HepG2 (cell line): ENCODE measurements at places on chromosomes 6 and 20. TPM values are rescaled to one million over a fixed set of nuclear protein-coding genes. Genes with fewer than 3 reads are reported as not detected.

The RPL7L1 gene
- total RNA-seq: 179 and 228 TPM in 2 replicates

The PPP1R16B gene
- total RNA-seq: 0.02 TPM in 1 of 2 replicates, not detected in the other

DNA sequence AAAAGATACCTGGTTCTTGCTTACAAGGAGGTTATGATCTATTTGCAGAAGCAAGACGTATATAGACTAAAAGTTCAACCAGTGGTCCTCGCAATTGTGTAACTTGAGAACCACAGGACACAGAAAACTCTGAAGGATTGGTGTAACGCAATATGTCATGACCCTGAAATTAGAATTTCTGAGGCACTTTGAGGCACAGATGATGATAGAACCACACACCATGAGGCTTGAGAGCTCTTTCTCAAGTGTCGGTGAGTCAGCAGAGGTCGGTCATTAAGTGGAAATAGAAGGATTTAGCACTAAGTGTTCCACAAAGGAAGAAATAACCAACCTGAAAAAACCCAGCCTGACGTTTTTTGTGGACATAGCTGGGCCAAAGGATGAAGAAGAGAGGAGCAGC lies 15.3 kb upstream of the CCN2 start:
- no peaks in the 10 kb centered on the region for H3K27me3 ChIP-seq
- no peak overlapping the region for H3K27ac ChIP-seq
- H3K4me3 ChIP-seq: no peak overlapping the region
- H3K36me3 ChIP-seq: no peaks in the 10 kb centered on the region
- peaks cover 50% of the 10 kb centered on the region for H3K4me1 ChIP-seq
- DNase-seq: no peak

The SLC17A2 gene
- 7.0 and 11.2 TPM in 2 replicates for total RNA-seq

The IL20RA gene
- total RNA-seq: not detected in 2 replicates

DNA sequence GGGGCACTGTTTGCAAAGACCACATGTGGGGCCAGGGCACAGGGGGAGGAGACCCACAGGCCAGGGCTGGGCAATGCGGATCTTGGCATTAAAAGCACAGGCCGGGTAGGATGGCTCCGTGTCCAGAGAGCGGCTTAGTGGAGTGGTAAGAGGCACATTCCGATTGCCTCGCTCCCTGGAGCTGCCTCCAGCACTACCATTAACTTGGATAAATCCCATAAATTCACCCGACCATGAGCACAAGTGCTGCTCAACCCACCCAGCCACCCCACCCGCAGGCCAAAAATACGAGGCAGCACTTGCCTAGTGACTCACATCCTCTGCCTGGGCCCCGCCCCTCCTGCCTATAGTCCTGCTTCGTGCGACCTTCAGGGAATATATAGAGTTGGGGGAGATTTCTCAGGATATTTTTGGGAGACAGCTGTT lies 67.5 kb upstream of the QKI start:
- no peaks in the 10 kb centered on the region for H3K4me1 ChIP-seq
- no peak overlapping the region for H3K27ac ChIP-seq
- H3K36me3 ChIP-seq: no peaks in the 10 kb centered on the region
- no peak for DNase-seq

DNA sequence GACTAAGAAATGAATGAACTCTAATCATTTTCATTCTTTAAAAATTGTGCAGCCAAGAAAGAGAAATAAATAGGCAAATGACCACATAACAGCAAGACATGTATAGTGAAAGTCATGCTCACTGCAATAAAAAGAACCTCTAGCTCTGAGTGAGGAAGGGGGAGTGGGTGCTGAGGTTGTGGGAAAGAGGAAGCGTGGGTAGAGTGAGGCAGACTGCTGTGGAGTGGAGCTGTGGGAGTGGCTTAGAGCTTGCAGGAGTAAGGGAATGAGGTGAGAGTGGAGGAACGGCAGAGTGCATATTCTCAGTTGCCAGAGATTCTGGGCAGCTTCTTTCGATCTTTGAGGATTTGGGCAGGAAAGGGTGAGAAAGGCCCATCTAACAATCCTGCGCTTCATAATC lies 10.4 kb downstream of the DEFB129 start:
- H3K36me3 ChIP-seq: no peaks in the 10 kb centered on the region
- H3K4me1 ChIP-seq: no peaks in the 10 kb centered on the region
- H3K27ac ChIP-seq: no peak overlapping the region
- no peak overlapping the region for H3K4me3 ChIP-seq
- H3K27me3 ChIP-seq: peaks cover 15% of the 10 kb centered on the region
- DNase-seq: no peak

GRCh38 chr20:4861961-4862360 lies 139.3 kb downstream of the SLC23A2 start:
- H3K36me3 ChIP-seq: peaks cover 66% of the 10 kb centered on the region
- no peaks in the 10 kb centered on the region for H3K27me3 ChIP-seq
- no peak overlapping the region for H3K27ac ChIP-seq
- no peak overlapping the region for H3K4me3 ChIP-seq

DNA sequence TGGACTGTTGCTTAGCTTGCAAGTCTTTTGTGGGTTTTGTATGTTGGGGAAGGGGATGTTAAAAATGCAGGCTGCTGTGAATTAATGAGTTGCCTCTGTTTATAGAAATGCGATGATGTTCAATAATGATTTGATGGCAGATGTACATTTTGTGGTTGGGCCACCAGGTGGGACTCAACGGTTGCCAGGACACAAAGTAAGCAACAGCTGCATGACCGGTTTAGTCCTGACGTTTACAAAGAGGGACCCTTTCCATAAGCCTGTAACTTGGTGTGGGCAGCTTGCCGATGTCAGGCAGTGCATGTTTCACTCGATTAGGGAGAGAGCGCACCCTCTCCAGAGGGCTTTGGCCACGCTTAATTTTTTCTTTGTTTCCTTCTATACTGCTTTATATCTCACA lies 1.3 kb downstream of the BTBD3 start:
- no peak overlapping the region for H3K4me3 ChIP-seq
- H3K27ac ChIP-seq: no peak overlapping the region
- no peaks in the 10 kb centered on the region for H3K27me3 ChIP-seq
- H3K4me1 ChIP-seq: no peaks in the 10 kb centered on the region

GRCh38 chr6:551405-551804 lies 105.5 kb downstream of the HUS1B start:
- H3K4me1 ChIP-seq: no peaks in the 10 kb centered on the region
- H3K27me3 ChIP-seq: no peaks in the 10 kb centered on the region
- peak; percentile 12 for DNase-seq
- no peak overlapping the region for H3K4me3 ChIP-seq
- H3K36me3 ChIP-seq: peaks cover 14% of the 10 kb centered on the region; the same call in 2 of the 3 replicates

DNA sequence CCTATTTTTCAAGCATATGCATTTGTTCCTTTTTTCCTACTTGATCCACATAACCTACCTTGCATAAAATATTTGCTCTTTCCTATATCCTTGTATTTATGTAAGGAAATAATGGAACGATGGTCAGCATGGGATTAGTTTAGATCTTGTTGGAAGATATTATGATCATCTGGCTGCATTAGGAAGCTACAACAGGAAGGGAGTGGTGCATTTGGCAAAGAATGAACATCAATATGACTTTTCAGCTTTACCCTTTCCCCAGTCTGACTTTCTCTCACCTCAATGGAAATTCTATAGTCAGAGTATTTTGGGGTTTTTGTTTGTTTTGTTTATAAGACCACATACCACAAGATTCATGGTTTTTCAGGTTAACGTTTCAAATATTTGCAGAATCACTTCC lies 66.0 kb downstream of the HS3ST5 start:
- no peak overlapping the region for H3K4me3 ChIP-seq
- H3K27me3 ChIP-seq: no peaks in the 10 kb centered on the region
- no peaks in the 10 kb centered on the region for H3K36me3 ChIP-seq
- H3K27ac ChIP-seq: no peak overlapping the region
- H3K4me1 ChIP-seq: peaks cover 31% of the 10 kb centered on the region

GRCh38 chr6:144762469-144762868 lies 477.3 kb downstream of the UTRN start:
- no peak overlapping the region for H3K27ac ChIP-seq
- no peak overlapping the region for H3K4me3 ChIP-seq
- peaks cover 6% of the 10 kb centered on the region; the same call in 1 of the 2 replicates for H3K4me1 ChIP-seq
- peaks cover 49% of the 10 kb centered on the region for H3K36me3 ChIP-seq
- DNase-seq: peak; percentile 8
- no peaks in the 10 kb centered on the region for H3K27me3 ChIP-seq

DNA sequence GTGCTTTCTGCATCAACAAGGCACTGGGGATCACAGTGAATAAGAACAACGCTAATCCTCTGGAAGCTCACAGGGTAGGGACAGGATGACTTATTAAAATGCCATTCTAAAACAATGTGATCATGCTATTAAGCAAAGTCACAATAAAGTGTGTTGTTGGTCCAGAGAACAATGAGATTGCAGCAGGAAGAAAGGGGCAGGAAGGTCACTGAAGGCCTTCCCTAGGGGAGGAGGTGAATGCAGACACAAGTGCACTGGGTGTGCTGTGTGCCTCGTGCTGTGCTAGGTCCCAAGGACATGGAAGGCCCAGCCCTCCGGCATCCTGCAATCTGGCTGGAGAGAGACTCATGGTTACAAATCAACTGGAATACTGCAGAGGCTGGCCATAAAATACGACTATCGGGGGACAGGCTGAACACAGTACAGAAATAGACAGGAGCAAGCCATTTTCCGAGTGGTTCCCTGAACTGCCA lies 55.7 kb downstream of the LYRM4 start:
- H3K4me3 ChIP-seq: no peak overlapping the region
- peak overlapping the region; percentile 53 for H3K27ac ChIP-seq
- DNase-seq: no peak
- peaks cover 2% of the 10 kb centered on the region for H3K36me3 ChIP-seq
- peaks cover 50% of the 10 kb centered on the region for H3K4me1 ChIP-seq

DNA sequence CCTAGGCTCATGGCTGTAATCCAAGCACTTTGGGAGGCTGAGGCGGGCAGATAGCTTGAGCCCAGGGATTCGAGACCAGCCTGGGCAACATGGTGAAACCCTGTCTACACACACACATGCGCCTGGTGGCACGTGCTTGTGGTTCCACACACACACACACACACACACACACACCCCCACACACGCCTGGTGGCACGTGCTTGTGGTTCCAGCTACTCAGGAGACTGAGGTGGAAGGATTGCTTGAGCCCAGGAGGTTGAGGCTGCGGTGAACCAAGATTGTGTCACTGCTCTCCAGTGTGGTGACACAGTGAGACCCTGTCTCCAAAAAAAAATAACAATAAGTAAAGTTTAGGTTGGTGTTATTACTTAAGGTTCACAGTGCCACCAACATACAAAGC lies 165.8 kb downstream of the ZFAND3 start:
- no peaks in the 10 kb centered on the region for H3K36me3 ChIP-seq
- no peak overlapping the region for H3K27ac ChIP-seq
- H3K27me3 ChIP-seq: no peaks in the 10 kb centered on the region
- no peak for DNase-seq
- H3K4me1 ChIP-seq: peaks cover 39% of the 10 kb centered on the region

DNA sequence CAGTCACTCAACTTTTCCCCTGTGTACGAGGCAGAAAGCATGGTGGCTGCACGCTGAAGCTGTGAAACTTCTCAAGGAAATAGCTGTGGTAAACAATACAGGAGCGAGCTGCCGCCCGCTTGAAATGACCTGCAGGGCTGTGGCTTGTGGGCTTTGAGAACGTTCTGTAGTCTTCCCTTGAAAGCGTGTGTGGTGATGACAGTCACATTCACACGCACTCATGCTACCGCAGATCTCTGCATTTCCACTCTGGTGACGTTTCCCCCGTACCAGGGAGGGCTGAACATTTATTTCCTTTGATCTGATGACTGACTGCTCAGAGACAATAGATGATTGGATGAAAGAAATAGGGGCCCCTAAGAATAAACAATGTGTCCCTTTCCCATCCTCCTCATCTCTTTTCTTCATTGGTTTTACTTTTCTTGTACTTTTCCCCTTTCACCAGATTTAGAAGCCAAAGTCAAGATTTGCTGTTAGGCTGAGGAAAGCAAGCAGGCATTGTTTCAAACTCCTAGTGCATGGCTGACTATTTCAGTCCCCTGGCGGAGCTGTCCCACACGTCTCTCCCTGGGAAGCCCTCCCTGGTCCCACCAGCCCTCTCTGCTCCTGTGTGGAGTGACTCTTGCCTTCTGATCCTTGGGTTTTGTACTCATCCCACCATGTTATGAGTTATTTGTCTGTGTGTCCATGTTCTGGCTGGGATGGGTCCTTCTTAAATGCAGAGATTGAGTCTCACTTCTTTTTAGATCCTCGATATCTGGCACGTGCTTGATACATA lies 3.9 kb downstream of the SYTL3 start:
- H3K36me3 ChIP-seq: no peaks in the 10 kb centered on the region
- H3K4me1 ChIP-seq: peaks cover 40% of the 10 kb centered on the region
- no peak for DNase-seq
- no peak overlapping the region for H3K4me3 ChIP-seq

DNA sequence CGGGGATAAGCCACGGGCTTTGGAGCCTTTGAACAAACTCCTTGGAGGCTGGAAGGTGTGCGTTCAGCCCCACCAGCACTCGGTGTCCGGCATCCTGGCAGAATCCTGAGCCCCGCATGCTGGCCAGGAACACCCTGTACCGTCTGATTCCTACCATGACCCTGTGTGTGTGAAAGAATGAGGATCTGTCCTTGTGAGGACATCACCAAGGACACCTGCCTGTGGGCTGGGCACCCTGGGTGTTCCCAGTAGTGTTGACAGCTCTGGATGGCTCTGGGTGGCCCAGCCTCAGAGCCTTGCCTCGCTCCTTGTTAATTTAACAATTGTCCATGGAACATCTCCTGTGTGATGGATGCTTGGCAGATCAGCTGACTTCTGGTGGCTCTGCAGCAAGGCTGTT lies 234.3 kb downstream of the QKI start:
- no peak overlapping the region for H3K4me3 ChIP-seq
- no peak overlapping the region for H3K27ac ChIP-seq
- H3K27me3 ChIP-seq: no peaks in the 10 kb centered on the region; the same call in 1 of the 2 replicates
- no peaks in the 10 kb centered on the region for H3K36me3 ChIP-seq

DNA sequence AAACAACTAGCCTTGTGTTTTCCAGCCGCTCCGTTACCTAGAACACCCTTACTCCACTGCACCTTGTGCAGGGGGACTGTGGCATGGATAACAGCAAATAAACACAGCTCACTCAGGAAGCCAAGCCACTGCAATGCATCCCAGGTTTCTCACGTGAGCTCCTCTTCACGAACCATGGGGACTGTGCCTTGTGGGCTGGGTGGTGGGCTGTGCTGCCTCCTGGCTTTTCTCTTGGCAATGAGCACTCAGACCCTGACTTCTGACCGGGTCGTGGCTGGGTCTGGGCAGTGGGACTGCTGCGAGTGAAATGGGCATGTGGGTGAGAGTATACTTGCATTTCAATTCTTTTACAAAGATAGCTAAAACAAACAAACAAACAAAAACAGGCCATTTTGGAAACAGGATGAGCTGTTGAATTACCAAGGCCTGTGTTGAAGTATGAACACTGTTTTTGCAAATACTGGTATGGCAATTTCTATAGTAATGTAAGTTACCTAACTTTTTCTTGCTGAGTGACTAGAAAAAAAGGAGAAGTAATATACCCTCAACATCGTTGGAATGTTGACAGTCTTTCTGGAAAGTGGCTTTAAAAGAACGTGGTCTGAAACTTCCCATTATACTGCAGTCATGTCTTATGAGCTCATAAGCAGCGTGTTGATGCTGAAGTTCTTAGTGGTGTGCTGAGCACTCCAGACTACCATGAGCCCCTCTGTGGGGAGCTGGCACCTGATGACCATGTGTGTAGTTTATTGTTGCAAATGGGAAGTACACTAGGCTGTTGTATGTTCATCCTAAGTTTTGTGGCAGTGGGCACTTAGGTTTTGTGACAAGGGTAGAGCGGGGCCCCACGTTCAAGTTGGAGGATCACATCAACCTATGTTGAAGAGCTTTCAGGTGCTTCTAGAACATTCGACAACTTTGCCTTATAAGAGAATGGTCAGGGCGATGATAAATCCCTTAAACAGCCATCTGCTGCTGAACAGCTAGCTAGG lies 120.4 kb downstream of the ARMC2 start:
- no peak for DNase-seq
- no peaks in the 10 kb centered on the region; the same call in 2 of the 3 replicates for H3K27me3 ChIP-seq

- H3K36me3 ChIP-seq: peaks cover 22% of the 10 kb centered on the region
- H3K4me3 ChIP-seq: no peak overlapping the region
- peaks cover 45% of the 10 kb centered on the region for H3K4me1 ChIP-seq
- H3K27me3 ChIP-seq: no peaks in the 10 kb centered on the region
Observed at GRCh38 chr6:41771058-41771983, 8.4 kb downstream of the FRS3 start.
